Right renal cortex interstitium (tissue), 3 donors: ENCODE measurements at places on chromosomes 12 and 14.
A peak's percentile ranks its signal among the peaks of the same experiment; 100 is the strongest.

DNA sequence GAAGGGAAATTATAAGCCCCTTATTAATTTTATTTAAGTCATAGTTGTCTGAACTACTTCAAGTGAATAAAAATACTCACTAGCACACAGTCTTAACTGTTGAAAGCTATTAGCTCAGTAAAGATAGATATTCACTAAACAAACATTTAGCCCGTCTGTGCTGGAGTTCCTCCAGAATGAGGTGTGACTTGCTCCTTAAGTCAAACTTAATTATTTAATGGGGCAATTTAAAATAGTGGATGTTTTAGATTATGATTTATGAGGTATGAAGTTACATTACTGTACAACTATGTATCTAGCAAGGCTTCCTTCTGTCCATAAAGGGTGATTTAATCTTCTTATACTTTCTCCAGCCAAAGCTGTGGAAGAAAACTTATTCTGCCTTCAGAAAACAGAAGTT lies 414.0 kb upstream of the FLRT2 start:
- no peak for DNase-seq

DNA sequence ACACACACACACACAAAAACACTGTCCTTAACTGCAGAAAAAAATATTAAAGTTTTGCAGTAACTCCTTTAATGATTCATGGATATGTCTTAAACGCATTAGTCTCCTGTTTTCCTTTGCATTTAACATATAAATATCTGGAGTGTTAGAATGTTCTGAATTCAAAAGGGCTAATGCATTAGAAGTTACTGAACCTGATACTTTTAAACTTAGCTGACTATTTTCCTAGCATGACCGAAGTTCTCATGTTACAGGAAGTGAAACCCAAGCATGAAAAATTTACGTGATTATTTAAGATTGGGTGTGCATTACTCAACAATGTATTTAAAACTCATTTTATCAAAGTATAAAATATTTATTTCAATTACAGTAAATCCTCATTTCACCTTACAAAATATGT lies 791.2 kb downstream of the FLRT2 start:
- DNase-seq, result peak; percentile 13

DNA sequence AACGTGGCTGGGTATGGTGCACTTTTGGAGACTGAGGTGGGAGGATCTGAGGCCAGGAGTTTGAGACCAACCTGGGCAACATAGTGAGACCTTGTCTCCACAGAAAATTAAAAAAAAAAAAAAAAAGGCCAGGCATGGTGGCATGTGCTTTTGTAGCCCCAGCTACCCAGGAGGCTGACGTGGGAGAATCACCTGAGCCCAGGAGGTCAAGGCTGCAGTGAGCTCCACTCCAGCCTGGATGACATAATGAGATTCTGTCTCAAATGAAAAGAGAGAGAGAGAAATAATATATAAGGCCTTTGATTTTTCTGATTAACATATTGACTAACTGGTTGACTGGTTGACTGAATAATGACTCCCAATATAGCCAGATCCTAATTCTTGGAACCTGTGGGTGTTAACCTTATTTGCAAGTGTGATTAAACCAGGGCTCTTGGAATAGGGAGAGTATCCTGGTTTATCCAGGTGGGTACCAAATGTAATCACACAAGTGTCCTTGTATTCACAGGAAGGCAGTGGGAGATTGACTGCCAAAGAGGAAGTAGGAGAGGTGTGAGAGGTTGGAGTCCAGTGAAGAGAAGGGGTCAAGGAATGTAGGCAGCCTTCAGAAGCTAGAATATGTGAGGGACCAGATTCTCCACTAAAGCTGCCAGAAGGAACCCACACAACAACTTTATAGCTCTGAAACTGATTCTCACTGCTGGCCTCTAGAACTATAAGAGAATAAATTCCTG lies 12.0 kb downstream of the YY1 start:
- DNase-seq, result no peak

DNA sequence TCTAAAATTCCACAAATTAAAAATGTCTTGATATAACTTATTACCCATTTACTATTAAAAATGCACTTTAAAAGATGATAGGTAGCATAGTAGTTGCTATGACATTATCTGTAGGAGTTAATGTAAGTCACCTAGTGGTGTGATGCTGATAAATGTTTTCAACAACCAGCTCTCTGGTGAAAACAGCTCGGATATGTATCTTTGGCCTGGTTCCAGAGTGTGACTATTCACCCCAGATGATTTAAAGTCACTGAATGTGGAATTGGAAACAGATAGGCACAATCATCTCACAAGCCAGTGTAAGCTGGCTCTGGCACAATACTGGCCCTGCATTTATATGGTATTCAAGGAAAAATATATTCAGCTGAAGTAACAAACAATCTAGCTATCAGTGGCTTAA lies 9.2 kb upstream of the CCDC196 start:
- no peak for DNase-seq

GRCh38 chr14:100503251-100503650 lies 84.0 kb downstream of the BEGAIN start:
- DNase-seq, result no peak

DNA sequence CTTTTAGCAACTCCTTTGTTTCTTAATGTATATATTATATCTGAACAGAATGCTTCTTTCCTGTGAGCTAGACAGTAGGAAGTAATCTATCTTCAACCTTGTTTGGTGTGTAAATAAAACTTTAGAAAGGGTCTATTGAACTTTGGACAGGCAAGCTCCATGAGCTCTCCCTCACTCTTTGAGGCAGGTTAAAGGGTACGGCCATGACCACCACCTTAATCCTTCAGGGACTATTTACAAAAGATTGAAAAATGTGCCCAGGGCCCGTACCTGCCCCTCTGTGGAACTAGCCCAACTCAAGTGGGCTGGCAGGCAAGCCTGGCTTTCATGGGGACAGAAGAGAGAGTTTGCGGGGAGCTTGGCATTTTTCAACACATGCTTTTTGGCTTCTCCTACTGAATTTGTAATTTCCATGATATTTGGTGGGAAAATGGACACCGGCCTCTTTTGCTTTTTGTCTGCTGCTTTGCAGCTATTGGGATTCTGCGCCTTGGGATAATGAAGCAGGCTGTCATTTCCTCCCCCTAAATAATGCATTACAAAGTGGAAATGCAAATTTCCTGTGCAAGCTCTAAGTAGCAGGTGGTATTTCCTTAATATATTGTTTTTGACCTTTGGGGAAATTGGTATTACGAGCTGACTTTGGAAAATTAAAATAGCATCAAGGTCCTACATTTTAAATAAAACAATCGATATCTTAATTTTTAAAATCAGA lies 106.0 kb downstream of the HMGA2 start:
- no peak for DNase-seq

DNA sequence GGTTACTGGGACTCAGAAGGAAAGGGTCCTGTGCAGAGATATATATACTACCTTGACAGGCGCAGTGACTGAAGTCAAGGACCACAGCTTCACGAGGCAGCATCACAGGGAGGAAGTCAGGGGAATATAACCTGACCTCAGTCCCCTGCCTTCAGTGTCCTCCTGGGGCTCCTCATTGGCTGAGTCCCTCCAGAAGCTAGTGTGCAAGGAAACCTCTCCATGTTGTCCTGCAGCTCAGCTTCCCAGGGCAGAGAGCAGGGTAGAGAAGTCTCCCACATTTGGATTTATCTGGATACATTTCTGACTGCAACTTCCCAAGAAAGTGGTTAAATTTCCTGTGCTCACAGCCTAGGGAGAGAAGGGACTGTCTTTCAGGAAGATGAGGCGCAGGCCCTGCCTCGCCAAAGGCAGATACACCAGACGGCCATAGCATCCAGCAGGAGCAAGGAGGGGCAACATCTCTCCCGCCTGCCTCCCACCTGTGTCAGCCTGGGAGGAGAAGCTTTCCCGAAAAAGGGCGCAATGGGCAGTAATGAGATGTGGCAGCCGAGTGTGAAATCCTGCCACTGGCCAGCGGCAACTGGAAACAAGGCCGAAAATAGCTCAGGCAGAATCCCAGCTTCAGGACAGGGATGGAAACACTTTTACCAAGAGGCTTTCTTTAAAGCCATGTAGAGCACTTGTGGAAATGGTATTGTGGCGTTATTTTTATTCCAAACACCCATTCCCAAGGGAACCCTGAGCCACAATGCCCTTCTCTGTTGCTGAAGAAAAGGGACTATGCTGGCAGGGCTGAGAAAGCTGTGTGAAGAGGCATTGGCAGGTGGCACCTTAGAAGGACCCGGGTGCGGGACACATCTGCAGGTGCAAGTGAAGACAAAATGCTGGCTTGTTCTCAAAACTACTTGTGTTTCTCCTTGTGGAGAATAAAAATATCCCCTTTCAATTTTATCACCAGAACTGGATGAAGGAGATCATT lies 54.9 kb upstream of the HIF1A start:
- no peak for DNase-seq

DNA sequence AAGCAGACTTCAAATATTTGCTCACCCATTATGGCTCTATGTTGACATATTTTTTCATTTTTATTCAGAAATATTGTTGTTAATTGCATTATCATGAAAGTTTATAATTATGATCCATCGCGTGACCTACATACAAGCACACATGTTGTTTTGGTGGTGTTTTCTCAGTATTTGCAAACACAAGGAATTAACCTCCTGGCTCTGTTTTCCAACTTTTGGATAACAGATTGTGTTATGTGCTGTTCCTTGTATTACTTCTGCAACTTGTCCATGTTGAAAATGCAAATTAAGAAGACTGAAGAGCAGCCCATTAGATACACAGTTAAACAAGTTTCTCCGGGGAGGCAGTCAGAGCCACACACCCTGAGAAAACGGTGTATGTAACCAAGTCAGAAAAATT lies 201.2 kb downstream of the SEC23A start:
- DNase-seq, result no peak

DNA sequence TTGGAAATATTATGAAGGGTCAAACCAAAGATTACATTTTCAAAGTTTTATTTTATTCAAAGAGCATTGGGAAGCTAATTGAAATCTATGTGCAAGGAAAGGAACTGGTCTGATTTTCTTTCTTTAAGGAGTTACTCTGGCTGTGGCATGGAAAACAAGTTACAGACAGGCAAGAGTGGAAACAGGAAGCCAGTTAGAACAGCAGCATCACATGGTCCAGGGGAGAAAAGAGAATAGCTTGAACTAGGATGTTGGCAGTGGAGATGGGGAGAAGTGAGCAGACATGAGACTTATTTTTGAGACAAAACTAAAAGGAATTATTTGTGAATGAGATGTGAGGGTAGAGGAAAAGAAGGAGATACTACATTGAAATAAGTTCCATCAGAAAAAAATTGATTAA lies 3.4 kb downstream of the OR11G2 start:
- DNase-seq, result no peak

GRCh38 chr12:75820071-75820470 lies 211.5 kb downstream of the PHLDA1 start:
- no peak for DNase-seq

DNA sequence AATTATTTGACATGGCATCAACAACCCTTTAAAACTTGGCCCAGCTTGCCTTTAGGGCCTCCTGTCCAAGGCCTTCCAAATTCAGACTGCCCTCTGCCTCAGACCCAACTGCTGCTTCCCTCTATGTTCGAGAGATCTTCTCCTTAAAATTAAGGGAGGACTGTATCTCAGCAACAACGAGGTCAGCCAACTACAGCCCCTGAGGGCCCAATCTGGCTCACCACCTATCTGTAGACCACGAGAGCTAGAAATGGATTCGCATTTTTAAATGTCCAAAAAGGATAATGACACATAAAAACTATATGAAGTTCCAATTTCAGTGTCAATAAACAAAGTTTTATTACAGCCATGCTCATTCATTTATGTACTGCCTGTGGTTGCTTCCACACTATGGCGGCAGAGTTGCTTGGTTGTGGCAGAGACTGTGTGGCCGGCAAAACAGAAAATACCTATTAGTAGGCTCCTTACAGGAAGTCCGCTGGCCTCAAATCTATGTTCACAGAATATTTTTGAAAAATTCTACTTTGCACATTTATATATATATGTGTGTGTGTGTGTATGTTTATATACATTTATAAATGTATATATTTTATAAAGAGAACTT lies 1026.9 kb downstream of the BCL11B start:
- no peak for DNase-seq

DNA sequence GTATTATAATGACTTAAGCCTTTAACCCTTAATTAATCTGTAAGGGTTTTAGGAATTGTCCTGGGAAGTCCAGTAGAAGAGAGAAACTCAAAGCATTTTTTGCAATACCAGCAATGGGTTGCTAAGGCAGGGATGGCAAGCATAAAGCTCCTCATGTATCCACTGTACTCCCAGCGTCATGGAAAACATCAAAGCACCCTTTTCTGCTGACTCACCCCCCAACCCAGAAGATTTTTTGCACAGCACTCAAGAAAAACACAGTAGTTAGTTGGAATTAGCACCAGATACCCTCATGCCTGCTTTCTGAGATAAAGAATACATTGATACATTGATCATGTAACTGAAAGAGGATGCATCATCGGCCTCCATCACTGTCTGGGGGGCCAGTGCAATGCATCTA lies 199.1 kb upstream of the CNOT2 start:
- no peak for DNase-seq

DNA sequence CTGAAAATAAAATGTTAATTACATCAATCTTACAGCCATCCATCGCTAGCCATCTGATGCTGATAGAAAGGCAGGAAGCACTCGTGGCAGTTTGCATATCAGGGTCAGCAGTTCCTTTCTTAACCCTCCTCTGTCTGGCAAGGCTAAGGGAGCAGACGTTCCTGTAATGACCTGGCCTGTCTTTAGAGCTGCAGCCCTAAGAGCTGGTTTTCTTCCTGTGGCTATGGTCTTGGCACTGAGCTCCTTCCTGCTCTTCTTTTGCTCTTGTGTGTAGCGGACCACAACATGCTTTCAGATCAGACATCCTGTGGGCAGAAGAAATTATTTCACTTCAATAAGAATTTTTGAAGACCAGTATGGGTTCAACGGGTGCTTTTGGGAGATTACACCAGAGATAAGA lies 170.4 kb downstream of the DAD1 start:
- no peak for DNase-seq

DNA sequence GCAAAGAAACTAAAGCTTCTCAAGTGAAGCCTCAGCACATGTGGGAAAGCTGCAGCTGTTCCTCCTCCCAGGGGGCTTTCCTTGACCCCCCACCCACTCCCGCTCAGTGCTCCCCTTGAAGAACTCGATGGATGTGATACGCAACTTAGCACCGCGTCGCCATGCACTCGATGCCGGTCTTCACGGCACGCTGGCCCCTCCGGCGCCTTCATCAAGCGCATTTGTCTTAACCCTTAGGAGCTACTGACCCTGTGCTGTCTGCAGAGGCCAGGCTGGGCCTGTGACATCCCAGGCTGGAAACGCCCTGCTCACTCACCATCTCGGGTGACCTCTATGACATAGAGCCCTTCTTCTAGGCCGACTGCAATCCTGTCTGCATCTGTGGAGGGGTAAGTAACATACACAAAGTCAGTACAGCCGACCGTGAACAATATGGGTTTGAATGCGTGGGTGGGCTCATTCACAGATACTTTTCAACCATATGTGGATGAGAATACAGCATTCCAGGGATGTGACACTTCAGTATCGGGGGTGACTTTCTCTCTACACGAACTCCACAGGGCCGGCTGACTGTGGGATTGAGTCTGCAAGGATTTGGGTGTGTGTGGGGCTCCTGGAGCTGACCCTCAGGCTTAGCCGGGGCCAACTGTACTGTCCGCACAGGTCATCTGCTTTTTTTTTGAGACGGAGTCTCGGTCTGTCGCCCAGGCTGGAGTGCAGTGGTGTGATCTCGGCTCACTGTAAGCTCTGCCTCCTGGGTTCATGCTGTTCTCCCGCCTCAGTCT lies 23.1 kb downstream of the AMN start:
- DNase-seq, result no peak
